ENCODE measurements at places on chromosomes 11 and 22. TPM values are rescaled to one million over a fixed set of nuclear protein-coding genes. Genes with fewer than 3 reads are reported as not detected.

The SLC7A4 gene
- 0.59 TPM for total RNA-seq

The FZD4 gene
- total RNA-seq: 2.0 TPM

DNA sequence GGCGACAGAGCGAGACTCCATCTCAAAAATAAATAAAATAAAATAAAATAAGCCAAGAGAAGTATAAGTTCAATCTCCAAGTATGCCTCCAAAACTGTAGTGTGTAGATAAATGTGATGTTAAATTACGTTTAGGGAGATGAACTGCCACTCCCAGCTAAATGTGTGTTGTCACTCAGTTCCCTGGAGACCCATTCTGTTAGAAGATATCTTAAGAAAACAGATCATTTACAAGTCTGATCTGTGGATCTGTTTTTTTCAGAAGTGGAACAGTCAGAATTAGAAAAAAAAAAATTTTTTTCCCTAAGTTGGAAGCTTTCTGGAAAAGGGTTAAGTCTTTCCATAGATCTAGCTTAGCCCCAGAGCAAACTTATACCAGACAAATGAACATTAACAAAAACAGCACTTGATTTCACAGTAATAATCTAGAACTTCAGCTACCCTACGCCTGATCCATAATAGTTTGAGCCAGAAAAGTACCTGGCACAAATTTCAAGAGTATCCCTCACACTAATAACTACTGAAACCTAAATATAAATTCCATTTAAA lies 18.2 kb downstream of the CELF1 start:
- H3K4me1 ChIP-seq: peaks cover 26% of the 10 kb centered on the region
- H3K27ac ChIP-seq: no peak overlapping the region
- DNase-seq: no peak
- no peaks in the 10 kb centered on the region for H3K36me3 ChIP-seq
- H3K27me3 ChIP-seq: peaks cover 2% of the 10 kb centered on the region
- H3K4me3 ChIP-seq: peak overlapping the region; percentile 34

- H3K4me3 ChIP-seq: no peak overlapping the region
- no peak for DNase-seq
- H3K27ac ChIP-seq: no peak overlapping the region
- H3K36me3 ChIP-seq: no peaks in the 10 kb centered on the region
- peaks cover 9% of the 10 kb centered on the region for H3K27me3 ChIP-seq
Measured at GRCh38 chr11:71342116-71342515, 89.7 kb upstream of the SHANK2 start.

- peak; percentile 98 for DNase-seq
- H3K36me3 ChIP-seq: no peaks in the 10 kb centered on the region
- peak within 1 kb of the TSS; percentile 91 for H3K27ac ChIP-seq
- peaks cover 9% of the 10 kb centered on the region for H3K4me1 ChIP-seq
- peaks cover 7% of the 10 kb centered on the region for H3K27me3 ChIP-seq
- H3K4me3 ChIP-seq: peak within 1 kb of the TSS; percentile 89
Measured at GRCh38 chr22:31943978-31944699, at the start of gene YWHAH. Gene YWHAH (plus strand): TSS chr22:31944535. CDS start chr22:31944734, 199 bp downstream.
